ENCODE measurements at places on chromosomes 6 and 20. TPM values are rescaled to one million over a fixed set of nuclear protein-coding genes. Genes with fewer than 3 reads are reported as not detected.

SCUBE3 gene
- total RNA-seq = not detected

BTBD9 gene
- 9.6 TPM for total RNA-seq

RPS21 gene
- total RNA-seq = 2,687 TPM

CDKAL1 gene
- 18.5 TPM for total RNA-seq

SAMD3 gene
- total RNA-seq = 0.43 TPM

PAQR8 gene
- 22.8 TPM for total RNA-seq

OOEP gene
- total RNA-seq = not detected

SIRPD gene
- 1.1 TPM for total RNA-seq

TNXB gene
- 2.5 TPM for total RNA-seq

Data from GM12878 (cell line).